GM10248 (cell line): ENCODE measurements at places on chromosomes 16 and 17.

- DNase-seq = no peak
Measured at GRCh38 chr16:30416624-30417528, 9.5 kb downstream of the ZNF771 start.

GRCh38 chr17:35664685-35665084, 66.8 kb upstream of the RASL10B start:
- no peak for DNase-seq

DNA sequence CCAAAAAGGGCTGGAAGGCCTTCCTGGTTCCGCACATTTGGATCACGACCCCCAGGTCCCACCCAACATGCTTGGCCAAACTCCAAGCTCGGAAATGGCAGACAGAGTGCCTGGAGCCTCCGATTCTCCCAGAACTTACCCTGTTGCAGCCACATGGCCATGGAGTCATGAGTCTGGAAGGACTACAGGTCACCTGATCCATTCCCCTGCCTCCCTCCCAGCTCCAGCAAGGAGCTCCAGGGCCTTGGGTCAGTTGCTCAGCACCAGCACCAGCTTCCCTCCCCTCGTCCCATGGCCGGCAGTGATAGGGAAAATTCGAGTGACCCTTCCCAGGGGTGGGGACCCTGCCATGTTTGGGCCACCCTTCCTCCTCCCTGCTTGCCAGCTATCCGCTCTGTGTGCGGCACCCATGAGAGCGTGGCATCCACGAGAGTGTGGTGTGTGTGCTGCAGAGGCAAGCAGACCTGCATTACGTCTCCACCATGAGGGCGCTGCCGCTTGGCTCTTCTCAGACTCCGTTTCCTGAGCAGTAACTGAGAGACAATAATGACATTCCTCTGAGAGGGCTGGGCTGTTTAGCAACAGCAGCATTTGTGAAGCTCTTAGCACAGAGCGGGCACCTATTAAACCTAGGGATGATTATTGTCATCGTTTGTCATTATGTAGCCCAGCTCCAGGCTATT, 21.3 kb upstream of the RPL38 start:
- DNase-seq = no peak

GRCh38 chr16:88351491-88352101, 31.2 kb upstream of the ZNF469 start:
- DNase-seq = no peak

- DNase-seq = no peak
Measured at GRCh38 chr16:86209202-86209601, 301.1 kb upstream of the FOXF1 start.
